ENCODE measurements at places on chromosomes 3 and 15. TPM values are rescaled to one million over a fixed set of nuclear protein-coding genes. Genes with fewer than 3 reads are reported as not detected.

- no peak for DNase-seq
Measured at GRCh38 chr3:81776643-81777042, 15.2 kb upstream of the GBE1 start.

- no peak for DNase-seq
Measured at GRCh38 chr3:137471130-137471529, 293.0 kb upstream of the SOX14 start.

AMIGO3 gene
- 2.0 TPM for polyA plus RNA-seq

DNA sequence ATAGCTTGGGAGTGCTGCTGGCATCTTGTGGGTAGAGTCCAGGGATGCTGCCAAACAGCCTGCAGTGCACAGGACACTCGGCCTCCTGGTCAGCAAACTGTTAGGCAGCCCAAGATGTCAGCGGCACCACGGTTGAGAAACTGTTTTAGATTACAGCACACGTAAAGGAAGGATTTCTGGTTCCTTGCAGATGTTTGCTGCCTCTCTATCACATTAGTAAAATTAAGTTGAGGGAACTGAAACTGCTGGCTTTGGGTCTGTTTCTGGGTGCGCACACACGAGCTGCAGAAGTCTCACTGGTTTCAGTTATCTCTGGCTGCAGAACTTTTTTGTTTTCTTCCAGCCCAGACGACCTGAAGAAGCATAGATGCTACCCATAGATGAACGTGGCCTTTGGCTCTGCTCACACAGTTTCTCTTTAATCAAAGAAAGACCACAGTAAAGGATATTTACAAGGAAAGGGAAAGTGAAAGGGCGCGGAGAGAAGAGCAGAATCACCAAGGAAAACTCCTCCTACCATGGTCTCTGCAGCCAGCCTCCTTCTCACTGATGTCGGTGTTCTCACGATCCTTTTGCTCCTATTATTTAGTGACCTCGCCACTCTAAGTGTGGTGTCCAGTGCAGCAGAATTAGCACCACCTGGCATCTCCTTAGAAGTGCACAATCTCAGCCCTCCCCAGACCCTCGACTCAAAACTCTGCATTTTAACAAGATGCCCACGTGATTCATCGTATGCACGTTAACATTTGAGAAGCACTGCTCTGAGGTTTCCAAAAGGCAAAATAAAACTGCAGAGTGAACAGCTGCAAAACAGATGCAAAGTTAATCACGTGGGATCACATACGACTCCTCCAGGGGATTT lies 50.6 kb upstream of the AKAP13 start:
- DNase-seq: peak; percentile 53

IL20RB gene
- 5.4 TPM for polyA plus RNA-seq

DNA sequence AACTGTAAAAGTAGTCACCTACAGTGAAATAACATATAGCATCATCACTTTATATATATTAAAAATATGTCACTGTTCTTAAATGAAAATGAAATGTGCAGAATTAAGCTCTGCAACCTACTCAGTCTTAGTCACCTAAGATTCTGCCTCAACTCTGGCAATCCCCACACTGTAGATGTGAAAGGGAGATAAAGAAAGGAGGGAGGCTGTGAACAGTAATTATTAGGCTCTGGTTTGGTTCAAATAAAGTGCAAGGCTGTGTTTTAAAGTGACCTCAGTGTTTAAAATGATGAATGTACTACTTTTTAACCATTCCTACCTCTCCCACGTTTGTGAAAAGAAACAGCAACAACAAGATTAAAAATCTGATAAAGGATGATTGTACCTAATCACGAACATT lies 72.2 kb downstream of the ATP8B4 start:
- DNase-seq: no peak

DNA sequence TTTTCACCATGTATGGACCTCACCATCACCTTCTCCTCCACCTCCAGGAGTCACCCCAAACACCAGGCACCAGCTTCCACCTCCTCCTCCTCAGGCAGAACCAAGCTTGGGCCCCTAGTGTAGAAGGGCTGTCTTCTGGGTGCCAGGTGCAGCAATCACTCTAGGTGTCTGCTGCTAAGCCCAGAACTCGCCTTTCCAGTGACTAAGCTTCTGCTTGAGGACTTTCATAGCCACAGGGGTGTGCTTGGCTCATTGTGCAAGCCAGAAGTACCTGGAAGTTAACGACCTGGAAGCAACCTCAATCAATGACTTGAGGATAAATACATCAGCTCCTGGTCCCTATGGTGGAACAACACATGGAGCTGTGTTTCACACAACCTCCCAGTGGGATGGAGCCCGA lies 49.8 kb upstream of the PXYLP1 start:
- DNase-seq: no peak

CTDSPL gene
- polyA plus RNA-seq: 6.5 TPM

All from thymus (tissue), 14 donors.